ENCODE measurements at places on chromosomes 12 and 14.
A peak's percentile ranks its signal among the peaks of the same experiment; 100 is the strongest.

DNA sequence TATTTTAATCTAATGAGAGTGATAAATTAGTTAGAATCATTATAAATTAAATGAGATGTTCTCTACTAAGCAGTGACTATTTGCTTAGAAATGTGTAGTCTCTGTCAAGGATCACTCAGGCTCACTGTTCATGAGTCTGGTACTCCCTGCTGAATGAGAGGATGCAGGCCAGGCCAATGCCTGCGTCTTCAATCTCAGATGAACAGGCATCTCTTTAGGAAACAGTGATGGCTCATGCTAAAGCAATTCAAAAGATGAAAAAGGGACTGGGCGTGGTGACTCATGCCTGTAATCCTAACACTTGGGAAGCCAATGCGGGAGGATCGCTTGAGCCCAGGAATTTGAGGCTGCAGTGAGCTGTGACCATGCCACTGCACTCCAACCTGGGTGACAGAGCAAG is 106.8 kb downstream of the ZFC3H1 start:
- no peak for DNase-seq

- no peak for DNase-seq
These were observed 25.6 kb upstream of the UBC start for GRCh38 chr12:124940143-124940392.

- no peak for DNase-seq
These were observed 110.6 kb upstream of the AMIGO2 start for GRCh38 chr12:47190271-47190750.

DNA sequence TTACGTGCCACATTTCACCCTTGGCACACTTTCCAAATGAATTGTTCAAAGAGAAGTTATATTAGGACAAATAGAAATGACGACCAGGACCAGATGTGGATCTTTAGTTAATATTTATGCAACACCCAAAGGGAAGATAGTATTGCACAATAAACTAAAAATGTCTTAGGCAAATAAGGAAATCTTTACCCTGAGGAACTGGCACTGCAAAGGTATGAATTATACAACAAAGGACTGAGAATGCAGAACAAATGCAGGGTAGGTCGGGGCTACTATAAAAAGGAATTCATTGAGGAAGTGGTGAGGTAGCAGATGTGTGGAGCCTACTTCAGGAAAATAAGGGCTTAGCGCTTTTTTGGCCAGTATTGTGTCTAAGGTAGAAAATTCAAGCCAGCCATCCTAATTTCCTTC is 3.9 kb upstream of the TMTC2 start:
- no peak for DNase-seq

DNA sequence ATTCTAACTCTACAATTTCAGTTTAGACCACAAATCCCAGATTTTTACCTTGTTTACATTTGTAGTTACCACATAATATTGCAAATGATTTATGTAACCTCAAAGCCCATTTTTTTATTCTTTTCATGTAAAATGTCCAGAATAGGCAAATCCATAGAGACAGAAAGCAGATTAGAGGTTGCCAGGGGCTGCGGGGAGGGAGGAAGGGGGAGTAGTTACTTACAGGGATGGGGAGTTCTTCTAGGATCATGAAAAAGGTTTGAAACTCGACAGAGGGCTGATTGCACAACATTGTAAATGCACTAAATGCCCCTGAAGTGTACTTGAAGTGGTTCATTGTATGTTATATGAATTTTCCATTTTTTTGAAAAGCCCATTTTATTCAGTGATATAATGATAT is 66.5 kb downstream of the PPP2R5C start:
- DNase-seq = no peak

- DNase-seq = no peak
These were observed 82.3 kb downstream of the ITPR2 start for GRCh38 chr12:26750531-26751175.

GRCh38 chr12:124814741-124815613 is 48.7 kb downstream of the SCARB1 start:
- no peak for DNase-seq

GRCh38 chr14:71675126-71675899 is 256.9 kb upstream of the RGS6 start:
- DNase-seq = no peak

DNA sequence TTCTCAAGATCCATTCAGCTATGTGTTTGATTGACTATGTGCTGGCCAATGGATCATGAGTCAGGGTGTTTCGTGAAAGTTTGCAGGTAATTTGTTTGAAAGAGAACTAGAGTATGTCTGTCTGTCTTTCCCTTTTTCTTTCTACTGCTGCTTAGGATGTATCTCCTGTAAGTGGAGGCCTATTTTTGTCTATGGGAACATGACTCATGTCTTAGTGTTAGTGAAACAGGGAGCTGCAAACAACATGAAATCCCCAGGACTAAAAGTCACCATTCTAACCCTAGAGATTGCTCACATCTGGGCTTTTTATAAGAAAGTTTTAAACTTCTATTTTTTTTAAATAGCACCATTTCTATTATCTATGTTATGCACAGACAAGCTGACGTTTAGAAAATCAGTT is 333.0 kb downstream of the CCER1 start:
- DNase-seq = no peak

GRCh38 chr12:11765817-11766794 is 116.6 kb downstream of the ETV6 start:
- peak; percentile 60 for DNase-seq

- DNase-seq = no peak
These were observed 156.8 kb downstream of the SLC5A8 start for GRCh38 chr12:101053203-101053602.

GRCh38 chr12:75991753-75992152 is 39.8 kb downstream of the PHLDA1 start:
- DNase-seq = no peak

DNA sequence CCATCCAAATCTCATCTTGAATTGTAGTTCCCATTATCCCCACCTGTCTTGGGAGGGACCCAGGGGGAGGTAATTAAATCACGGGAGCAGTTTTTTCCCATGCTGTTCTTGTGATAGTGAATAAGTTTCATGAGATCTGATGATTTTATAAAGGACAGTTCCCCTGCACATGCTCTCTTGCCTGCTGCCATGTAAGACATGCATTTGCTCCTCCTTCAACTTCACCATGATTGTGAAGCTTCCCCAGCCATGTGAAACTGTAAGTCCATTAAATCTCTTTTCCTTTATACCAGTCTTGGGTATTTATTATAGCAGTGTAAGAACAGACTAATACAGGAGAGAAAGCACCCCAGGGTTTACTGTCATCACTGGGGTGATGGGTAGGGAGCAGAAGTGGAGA is 220.4 kb upstream of the NUDT4 start:
- no peak for DNase-seq

DNA sequence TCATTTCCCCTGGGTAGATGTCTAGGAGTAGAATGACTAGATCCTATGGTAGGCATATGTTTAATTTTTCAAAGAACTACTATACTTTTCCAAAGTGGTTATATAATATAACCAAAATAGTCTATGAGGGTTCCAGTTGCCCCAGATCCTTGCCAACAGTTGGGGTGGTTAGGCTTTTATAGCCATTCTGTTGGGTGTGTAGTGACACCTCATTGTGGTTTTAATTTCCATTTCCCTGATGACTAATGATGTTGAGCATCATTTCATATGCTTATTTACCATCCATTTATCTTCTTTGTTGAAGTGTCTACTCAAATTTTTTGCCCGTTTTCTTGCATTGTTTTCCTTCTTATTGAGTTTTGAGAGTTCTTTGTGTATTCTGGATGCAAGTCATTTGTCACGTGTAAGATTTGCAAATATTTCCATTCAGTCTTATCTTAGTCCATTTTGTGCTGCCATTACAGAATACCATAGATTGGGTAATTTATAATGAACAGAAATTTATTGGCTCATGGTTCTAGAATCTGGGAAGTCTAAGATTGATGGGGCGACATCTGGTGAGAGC is 4.7 kb downstream of the SYNE2 start:
- DNase-seq = no peak

DNA sequence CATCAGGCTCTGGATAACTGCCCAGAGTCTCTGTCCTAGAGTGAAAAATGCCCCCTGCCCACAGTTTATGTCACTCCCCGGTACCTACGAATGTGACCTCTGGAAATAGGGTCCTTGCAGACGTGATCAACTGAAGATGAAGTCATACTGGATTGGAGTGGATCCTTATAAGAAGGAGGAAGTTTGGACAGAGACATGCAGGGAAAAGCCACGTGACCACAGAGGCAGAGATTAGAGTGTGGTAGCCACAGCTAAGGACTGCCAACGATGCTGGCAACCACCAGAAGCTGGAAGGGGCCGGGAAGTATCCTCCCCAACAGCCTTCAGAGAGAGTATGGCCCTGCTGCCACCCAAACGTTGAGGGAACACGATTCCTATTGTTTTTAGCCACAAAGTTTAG is 101.2 kb upstream of the NCOR2 start:
- no peak for DNase-seq

Measured in SIG-M5 (cell line).